Stimulated activated CD8-positive, alpha-beta memory T cell treated with anti-CD3 and anti-CD28 coated beads, Interleukin-15, amount 100 ng/mL, for 48 hours (primary cell): ENCODE measurements at places on chromosomes 2 and 18.

GRCh38 chr2:238320246-238320647 lies at the start of gene TRAF3IP1:
TRAF3IP1 (plus strand) TSS chr2:238320518; CDS start chr2:238320663, 145 bp downstream.
- peak; percentile 77 for DNase-seq

DNA sequence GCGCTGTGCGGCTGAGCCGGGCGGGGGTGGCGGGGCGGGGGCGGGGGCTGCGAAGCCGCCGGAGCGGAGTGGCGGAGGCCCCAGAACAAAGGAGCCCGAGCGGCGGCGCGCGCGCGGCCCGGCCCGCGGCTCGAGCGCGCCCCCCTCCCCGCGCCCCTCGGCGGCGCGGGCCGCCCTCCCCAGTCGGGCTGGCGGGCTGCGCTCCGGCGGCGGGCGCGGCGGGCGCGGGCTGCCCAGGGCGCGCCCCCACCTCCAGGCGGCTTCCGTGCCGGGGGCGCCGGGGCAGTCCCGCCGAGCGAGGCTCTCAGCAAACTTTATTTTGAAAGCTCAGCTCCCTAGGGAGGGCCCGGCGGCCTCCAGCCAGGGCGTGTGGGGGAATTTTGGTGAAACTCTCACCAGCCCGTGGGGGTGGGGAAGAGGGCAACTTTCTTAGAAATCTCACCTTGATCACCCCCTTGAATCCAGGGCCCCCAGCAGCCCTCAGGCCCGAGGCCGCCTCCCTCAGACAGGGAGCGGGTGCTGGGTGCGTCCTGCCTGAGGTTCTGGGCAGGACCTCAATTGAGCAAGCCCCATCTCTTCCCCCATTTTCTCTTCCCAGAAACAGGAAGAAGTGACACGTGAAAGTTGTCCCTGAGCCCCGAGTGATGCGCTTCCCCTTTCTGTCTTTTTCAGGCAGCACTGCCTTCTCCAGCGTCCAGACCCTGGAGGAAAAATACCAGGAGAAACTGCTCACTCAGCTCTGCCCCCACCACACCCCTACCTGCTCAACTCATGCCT lies 786 bp downstream of the TET3 start:
- no peak for DNase-seq

DNA sequence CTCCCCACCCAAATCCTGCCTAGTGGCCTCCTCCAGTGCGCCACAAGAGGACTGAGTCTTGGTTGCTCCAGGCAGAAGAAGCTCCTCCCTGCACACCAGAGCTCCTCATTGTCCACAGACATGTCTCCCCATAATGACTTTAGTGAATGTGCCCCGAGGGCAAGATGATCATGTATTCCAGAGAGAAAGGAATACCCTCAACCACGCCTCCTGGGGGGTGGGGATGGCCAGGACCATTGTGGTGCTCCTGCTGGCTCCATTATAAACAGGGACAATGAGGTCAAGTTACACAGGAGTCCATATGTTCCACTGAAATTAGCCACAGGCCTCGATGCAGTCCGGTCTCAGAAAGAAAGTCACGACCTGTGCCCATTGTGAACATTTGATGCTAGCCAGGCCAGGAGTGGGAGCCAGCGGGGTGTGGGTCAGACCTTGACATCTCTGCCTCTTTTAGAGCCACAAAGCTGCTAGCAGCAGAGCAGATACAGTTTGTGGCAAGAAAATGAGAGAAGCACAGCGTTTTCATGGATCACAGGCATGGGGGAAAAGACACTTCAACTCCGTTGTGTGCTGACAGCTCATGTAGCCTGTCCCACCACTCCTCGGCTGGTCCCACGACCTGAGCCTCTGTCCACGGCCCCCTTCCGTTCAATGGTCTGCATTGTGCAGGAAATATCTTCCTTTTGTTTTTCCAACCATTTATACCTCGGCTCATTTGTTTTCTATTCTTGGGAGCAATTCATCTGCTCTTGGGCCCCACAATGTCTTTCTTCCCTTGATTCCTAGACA lies 70.7 kb upstream of the FZD7 start:
- no peak for DNase-seq

- no peak for DNase-seq
Measured at GRCh38 chr2:45748239-45748638, 96.8 kb downstream of the PRKCE start.

DNA sequence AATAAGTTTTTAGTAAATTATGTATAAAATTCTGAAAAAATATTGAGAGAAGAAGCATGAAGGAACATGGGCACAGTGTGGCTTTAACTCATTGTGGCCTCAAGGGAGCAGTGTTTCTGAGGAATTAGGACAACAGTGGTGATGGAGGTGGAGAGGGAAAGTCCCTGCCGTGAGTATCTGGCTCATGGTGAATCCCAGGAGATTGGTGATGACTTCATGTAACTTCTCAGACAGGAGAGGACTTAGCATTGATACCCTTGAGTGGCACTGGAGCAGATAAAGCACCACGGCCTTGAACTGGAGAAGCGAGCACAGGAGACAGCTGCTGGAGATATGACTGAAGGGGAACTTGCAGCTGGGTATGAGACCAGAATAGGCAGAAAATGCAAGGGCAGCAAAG lies 35.0 kb upstream of the LRP1B start:
- no peak for DNase-seq

DNA sequence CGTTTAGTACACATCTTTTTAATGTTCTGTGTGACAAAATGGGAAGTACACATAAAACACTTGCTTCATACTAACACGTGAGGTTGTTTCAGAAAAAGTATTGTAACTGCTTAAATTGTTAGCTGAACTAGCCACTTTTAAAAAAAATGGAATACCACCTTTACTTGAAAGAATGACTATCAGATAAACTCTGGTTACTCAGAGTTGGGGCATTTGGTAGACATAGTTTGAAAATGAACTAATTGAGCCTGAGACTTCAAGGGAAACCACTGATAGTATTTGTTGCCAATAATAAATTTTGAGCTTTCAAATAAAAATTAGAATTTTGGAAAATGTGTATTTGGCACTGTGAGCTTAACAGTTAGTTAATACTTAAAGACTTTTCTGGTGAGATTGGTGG lies 103.0 kb upstream of the FBXO11 start:
- DNase-seq = no peak

GRCh38 chr2:198928026-198928425 lies 529.7 kb downstream of the SATB2 start:
- no peak for DNase-seq

DNA sequence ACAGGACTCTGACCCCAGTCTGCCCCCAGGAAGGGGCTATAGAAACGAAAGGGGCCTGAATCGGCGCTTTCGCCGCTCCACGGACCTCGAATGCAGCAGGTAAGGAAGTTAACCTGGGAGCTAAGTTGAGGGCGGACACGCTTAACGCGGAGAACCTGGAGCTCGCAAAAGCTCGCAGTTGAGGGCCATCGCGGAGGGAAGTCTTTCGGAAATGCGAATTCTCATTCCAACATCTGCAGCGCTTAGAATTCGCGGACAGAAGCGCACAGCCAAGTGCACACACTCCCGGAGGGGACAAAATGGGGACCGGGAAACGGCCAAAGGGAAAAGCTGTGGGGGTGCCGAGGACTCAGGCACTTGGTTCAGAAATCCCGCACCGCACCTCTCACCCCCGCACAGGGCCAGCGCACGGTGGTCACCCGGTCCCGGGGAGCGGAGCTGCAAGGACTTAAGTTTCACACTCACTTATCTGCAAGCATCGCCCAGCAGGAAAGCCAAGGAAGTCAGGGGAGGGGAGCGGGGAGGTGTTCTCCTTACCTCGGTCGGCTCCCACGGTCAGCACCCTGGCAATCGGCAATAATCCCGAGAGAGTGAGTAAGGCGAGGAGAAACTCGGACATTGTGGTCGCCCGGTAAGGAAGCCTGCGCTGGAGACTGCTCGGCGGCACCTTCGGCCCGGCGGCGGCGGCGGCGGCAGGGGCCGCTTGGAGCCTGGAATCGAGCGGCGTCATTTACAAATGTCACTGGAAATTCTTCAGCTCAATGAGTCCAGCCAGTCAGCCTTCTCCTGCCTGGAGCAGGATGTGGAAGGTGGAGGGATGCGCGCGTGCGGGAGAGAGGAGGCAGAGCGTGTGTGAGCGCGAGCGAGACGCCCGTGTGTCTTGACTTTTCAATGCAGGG lies 456 bp downstream of the LRP1B start:
- no peak for DNase-seq
